ENCODE measurements at places on chromosomes 6 and 20.

DNA sequence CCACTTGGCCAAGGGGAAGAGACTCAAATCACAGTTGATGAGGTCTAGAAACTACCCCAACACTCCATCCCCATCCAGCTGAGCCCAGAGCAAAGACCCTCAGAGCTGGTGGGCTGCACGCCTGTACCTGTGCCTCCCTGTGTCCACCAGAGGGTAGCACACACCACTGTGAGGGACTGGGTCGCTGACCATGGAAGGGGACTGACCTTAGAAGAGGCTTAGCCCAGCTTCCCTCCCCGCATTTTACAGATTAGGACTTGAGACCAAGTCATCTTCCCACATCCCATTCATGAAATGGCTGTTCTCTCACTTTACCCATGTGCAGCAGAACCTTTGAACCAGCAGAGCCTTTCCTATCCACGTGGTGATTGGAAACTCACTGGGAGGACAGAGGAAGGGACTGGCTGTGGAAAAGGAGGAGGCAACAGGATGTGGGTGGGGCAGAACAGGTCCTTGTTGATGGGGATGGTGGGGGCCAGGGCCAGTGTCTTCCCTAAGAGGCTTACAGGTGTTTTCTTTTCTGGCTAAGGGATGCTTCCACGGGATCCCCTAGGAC lies 44.3 kb downstream of the CPXM1 start:
- no peak for DNase-seq

- DNase-seq: no peak
Measured at GRCh38 chr6:79712144-79712543, 81.0 kb downstream of the SH3BGRL2 start.

DNA sequence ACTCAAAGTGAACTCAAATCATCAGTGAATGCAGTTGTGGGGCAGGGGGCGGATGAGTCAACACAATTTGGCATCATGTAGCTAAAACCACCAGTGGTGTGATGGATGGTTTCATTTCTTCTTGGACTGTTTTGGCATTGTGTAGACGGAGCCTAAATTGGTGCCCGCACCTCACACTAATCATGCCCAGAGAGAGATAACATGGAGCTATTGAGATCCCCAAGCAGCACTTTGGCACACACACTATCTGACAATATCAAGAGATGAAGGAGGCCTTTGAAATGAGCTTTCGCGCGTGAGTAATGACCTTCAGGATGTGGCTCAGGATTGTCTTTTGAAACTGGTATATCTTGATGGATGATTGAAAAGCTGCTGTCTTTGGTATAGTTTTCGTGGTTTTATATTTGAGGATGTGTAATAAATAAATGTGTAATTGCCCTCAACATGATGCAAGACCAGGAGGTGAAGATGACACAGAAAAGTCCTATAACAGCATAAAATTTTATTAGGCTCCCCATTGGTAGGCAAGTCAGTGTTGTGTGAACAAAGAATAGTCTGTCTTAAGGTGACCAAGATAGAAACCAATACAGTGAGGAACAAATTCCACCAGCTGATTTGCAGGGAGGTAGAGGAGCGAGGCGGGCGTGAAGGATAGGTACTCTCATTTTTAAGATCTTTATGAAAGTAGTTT lies 174.2 kb downstream of the TSHZ2 start:
- DNase-seq: no peak

GRCh38 chr6:104414723-104415122 lies 445.0 kb downstream of the HACE1 start:
- DNase-seq: no peak

GRCh38 chr6:169170583-169170955 lies 83.1 kb downstream of the THBS2 start:
- no peak for DNase-seq

DNA sequence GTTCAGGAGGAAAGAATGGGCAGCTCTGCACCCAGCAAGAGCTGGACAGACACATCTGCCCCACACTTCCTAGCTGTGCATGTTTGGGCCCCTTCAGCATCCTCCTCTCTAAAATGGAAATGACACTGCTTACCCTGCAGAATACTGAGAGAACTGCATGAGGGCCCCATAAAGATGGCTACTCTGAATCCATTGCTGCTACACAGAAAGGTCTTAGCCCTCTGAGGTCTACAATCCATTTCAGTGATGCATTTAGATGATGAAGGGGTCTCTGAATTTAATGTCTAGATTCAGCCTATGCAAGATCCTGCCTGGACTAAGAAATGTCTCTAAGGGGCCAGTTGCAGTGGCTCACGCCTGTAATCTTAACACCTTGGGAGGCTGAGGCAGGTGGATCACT lies 11.3 kb downstream of the BMP7 start:
- DNase-seq: no peak

- no peak for DNase-seq
Measured at GRCh38 chr20:48926821-48927220, 5.3 kb downstream of the ARFGEF2 start.

All from T-helper 17 cell (primary cell).